Spleen (tissue), 13 donors: ENCODE measurements at places on chromosomes 5 and 9. TPM values are rescaled to one million over a fixed set of nuclear protein-coding genes. Genes with fewer than 3 reads are reported as not detected.

Gene CDC42SE2
- 121 TPM for total RNA-seq

Gene MGAT4B
- total RNA-seq: 109 TPM

Gene NUDCD2
- total RNA-seq: 11.8 TPM

Gene CAPSL
- not detected for total RNA-seq

Gene OR1Q1
- total RNA-seq: not detected

Gene HAND1
- not detected for total RNA-seq

DNA sequence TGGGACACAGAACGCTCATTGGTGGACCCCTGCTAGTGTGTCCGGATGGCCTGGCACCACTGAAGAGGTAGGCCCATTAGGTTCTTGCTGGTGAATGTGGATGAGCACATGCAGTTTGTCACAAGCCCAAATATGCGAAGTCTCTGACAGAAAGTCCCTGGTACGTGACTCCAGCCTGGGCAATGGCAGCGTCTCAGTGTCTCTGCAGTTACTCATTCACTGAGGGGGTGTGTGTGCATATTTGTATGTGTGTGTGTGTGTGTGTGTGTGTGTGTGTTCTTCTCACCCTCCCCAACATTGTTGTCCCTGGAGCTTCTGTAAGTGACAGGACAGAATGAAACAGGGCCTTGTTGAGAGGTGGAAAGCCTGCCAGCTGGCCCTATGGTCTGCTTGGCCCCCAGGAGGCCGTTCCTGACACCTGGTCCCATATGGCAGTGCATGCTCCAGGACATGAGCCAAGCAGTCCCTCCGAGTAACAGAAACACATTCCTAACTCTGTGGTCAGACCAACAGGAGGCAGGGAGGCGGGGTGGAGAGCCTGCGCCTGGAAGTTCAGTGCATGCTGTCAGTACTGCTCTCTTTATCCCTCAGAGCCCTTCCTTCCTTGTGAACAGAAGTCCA lies 169.9 kb downstream of the SLC28A3 start:
- H3K36me3 ChIP-seq: no peaks in the 10 kb centered on the region
- peaks cover 5% of the 10 kb centered on the region for H3K4me1 ChIP-seq
- H3K4me3 ChIP-seq: no peak overlapping the region
- peak; percentile 73 for DNase-seq
- no peak overlapping the region for H3K27ac ChIP-seq

DNA sequence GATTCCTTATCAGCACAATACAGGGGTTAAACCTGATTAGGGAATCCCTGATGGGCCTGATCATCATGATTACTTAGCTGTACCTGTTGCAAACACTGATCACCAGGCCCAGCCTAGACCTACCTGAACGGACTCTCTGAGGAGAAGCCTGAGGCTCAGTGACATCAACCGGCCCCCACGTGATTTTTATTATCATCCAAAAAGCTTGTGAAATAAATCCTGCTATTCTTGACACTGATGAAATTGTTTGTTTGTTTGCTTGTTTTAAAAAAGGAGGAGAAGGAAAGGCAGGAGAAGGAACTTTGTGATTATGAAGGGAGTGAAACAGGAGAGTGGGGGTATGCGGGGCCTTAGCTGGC lies 18.1 kb downstream of the LCP2 start:
- H3K4me3 ChIP-seq: no peak overlapping the region
- H3K36me3 ChIP-seq: peaks cover 6% of the 10 kb centered on the region
- no peaks in the 10 kb centered on the region for H3K27me3 ChIP-seq
- H3K27ac ChIP-seq: peak overlapping the region; percentile 64
- H3K4me1 ChIP-seq: peaks cover 96% of the 10 kb centered on the region

GRCh38 chr9:85155352-85155751 lies 485.8 kb downstream of the NTRK2 start:
- H3K27me3 ChIP-seq: no peaks in the 10 kb centered on the region
- no peak overlapping the region for H3K27ac ChIP-seq
- no peaks in the 10 kb centered on the region for H3K4me1 ChIP-seq
- no peaks in the 10 kb centered on the region for H3K36me3 ChIP-seq
- no peak overlapping the region for H3K4me3 ChIP-seq

- H3K4me3 ChIP-seq: no peak overlapping the region
- H3K4me1 ChIP-seq: peaks cover 25% of the 10 kb centered on the region
Observed at GRCh38 chr5:72857396-72857795, 40.9 kb downstream of the TNPO1 start.

DNA sequence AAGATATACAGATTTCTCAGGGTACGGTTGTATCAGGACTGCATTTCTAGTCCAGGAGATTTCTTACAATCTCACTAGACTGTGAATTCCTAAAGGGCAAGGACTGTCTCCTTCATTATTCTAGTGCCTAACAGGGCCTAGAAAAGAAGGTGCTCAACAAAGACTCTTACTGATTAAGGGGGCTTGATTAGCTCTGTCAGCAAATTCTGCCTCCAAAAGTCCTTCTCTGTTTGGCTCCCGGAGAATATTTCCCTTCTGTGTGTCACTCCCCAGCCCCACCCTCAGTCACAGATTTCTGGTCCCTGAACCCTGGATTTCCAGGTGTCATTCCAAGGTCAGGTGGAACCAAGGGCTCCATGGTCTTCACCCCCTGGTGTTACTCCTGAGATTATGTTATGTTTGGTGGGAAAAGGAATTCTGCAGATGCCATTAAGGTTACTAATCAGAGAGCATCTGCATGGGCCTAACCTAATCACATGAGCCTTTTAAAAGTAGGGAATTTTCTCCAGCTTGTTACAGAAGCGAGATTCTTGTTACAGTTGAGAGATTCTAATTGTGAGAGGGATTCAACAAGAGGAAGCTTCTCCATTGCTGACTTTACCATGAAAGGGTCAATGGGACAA lies 167.7 kb upstream of the LHFPL2 start:
- no peaks in the 10 kb centered on the region for H3K4me1 ChIP-seq
- H3K27me3 ChIP-seq: no peaks in the 10 kb centered on the region
- H3K27ac ChIP-seq: no peak overlapping the region
- DNase-seq: no peak
- peaks cover 33% of the 10 kb centered on the region for H3K36me3 ChIP-seq

GRCh38 chr9:4686112-4686511 lies 6.7 kb downstream of the CDC37L1 start:
- no peak overlapping the region for H3K4me3 ChIP-seq
- no peaks in the 10 kb centered on the region for H3K27me3 ChIP-seq
- H3K27ac ChIP-seq: no peak overlapping the region
- H3K36me3 ChIP-seq: peaks cover 65% of the 10 kb centered on the region

DNA sequence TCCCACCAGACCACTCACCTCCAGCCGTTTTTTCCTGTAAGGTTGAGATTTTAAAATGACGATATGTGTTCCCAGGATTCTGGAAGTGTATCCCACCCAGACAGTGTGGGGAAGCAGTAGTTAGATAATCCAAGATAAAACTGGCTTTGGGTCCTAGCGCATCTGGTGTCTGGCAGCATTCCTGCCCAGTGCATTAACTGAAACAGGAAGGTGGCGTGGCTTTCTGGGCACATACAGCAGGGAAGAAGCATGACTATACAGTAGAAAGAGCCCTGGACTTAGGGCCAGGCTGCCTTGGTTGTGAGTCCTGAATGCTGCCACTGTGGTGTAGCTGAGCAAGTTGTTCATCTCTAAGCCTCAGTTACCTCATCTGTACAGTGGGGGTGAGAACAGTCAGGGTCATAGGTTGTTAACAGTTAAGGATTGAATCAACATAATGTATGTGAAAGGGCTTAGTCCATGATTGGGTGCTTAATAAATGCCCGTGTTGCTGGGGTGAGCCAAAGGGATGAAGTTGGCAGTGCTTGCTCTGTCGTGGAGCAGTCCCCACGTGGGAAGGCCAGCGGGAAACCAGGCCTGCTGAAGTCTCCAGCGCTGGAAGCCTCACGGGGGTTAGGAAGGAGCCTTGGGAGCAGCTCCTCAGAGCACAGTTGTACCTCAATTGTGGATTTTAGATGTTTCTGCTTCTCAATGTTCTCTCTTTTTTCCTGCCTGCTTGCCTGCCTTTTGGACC lies 18.0 kb downstream of the CLTA start:
- H3K4me1 ChIP-seq: peaks cover 15% of the 10 kb centered on the region
- H3K27me3 ChIP-seq: no peaks in the 10 kb centered on the region
- peaks cover 80% of the 10 kb centered on the region for H3K36me3 ChIP-seq
- H3K4me3 ChIP-seq: no peak overlapping the region
- peak overlapping the region; percentile 61 for H3K27ac ChIP-seq

- DNase-seq: no peak
- no peaks in the 10 kb centered on the region for H3K36me3 ChIP-seq
- H3K27ac ChIP-seq: no peak overlapping the region
- H3K4me1 ChIP-seq: no peaks in the 10 kb centered on the region
- no peak overlapping the region for H3K4me3 ChIP-seq
- H3K27me3 ChIP-seq: no peaks in the 10 kb centered on the region
Observed at GRCh38 chr5:125343015-125343414, 596.6 kb upstream of the ZNF608 start.

GRCh38 chr5:173572431-173573125 lies 43.9 kb downstream of the BOD1 start:
- H3K27ac ChIP-seq: no peak overlapping the region
- DNase-seq: no peak
- no peaks in the 10 kb centered on the region for H3K27me3 ChIP-seq
- H3K4me1 ChIP-seq: peaks cover 7% of the 10 kb centered on the region
- no peaks in the 10 kb centered on the region for H3K36me3 ChIP-seq

- no peak overlapping the region for H3K4me3 ChIP-seq
- no peaks in the 10 kb centered on the region for H3K27me3 ChIP-seq
- no peaks in the 10 kb centered on the region for H3K4me1 ChIP-seq
Observed at GRCh38 chr5:51559339-51559738, 176.1 kb downstream of the ISL1 start.

DNA sequence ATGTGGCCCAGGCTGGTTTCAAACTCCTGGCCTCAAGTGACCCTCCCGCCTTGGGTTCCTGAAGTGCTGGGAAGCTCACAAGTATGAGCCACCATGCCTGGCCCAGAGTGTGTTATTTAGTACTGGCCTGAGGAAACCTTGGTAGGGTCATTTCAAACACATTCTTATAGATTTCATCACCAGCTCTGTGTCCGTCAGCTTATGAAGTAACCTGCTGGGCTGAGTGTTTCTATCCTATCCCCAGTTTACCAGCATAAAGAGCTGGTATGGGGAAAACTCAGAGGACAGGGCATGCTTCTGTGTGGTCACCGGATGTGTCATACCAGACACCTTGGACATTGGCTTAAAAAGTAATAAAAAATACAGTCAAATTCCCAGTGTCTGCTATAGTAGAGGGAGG lies 45.3 kb downstream of the PTPN3 start:
- no peaks in the 10 kb centered on the region for H3K27me3 ChIP-seq
- H3K4me1 ChIP-seq: no peaks in the 10 kb centered on the region
- H3K27ac ChIP-seq: no peak overlapping the region
- H3K36me3 ChIP-seq: no peaks in the 10 kb centered on the region
- DNase-seq: no peak

DNA sequence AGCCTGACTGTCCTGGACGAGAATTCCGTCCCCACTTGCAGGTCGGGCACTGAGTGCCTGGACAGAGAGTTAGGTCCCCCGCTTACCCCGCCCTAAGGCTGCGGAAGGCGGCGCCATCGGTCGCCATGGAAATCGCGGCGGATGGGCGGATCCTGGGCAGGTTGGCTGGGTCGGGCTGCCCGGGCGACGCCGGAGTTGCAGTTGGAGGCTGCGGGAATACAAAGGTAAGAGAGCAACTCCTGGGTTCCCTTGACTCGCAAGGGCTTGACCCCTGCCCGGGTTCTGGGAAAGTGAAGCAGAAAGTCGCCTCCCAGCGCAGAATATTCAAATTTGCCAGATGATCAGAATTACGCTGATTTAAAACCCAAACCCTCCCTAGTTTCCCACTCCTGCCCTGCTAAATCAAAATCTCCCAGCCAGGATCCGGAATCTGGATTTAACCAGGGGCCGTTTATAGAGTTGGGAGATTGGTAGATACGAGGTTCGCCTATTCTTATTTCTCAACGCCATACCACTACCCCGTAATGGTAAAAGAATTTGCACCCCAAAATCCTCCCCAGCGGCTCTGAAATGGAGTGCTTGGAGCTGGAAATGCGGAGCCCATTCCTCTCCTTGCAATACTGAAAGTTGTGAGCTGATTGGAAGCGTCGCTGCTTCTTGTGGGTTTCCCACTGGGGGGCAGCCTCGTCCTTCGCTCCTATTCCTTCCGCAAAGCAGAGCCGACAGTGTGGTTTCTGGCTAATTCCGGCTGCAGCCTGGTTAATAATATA lies 156.4 kb upstream of the RASEF start:
- no peaks in the 10 kb centered on the region for H3K27me3 ChIP-seq
- H3K36me3 ChIP-seq: no peaks in the 10 kb centered on the region
- peak overlapping the region; percentile 62 for H3K4me3 ChIP-seq
- H3K27ac ChIP-seq: peak overlapping the region; percentile 85
- DNase-seq: peak; percentile 88
